GF-D8 (cell line): ENCODE measurements at places on chromosomes 3 and 15.

- no peak for DNase-seq
Measured at GRCh38 chr3:179739816-179740594, 87.2 kb downstream of the USP13 start.

GRCh38 chr3:131735544-131735943 lies 232.8 kb upstream of the MRPL3 start:
- no peak for DNase-seq

DNA sequence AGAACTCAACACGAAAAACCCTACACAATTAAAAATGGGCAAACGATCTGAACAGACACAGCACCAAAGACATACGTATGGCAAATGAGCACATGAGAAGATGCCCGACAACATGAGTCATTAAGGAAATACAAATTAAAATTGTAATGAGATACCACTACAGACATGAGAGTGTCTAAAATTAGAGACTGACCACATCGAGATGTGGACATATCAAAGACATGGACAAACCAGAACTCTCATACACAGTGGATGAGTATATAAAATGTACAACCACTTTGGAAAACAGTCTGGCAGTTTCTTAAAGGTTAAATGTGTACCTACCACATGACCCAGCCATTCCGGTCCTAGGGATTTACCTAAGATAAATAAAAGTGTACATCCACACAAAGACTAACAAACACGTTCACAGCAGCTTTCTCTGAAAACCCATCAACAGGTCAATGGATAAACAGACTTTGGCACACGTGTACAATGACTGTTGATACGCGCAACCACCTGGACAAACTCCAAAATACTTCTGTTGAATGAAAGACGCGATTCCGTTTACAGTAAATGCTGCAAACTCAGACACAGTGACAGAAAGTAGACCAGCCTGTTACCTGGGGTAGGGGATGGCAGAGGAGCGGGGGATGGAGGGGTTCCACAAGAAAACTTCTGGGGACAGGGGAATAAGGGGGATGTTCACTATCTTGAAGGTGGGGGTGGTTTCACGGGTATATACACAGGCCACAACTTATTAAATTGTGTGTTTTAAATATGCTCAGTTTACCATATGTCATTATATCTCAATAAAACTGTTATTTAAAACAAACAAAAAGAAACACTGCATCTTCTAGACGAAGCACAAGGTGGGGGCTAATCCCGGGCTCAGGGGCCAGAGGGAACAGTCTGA lies 2.1 kb downstream of the TNK2 start:
- no peak for DNase-seq

DNA sequence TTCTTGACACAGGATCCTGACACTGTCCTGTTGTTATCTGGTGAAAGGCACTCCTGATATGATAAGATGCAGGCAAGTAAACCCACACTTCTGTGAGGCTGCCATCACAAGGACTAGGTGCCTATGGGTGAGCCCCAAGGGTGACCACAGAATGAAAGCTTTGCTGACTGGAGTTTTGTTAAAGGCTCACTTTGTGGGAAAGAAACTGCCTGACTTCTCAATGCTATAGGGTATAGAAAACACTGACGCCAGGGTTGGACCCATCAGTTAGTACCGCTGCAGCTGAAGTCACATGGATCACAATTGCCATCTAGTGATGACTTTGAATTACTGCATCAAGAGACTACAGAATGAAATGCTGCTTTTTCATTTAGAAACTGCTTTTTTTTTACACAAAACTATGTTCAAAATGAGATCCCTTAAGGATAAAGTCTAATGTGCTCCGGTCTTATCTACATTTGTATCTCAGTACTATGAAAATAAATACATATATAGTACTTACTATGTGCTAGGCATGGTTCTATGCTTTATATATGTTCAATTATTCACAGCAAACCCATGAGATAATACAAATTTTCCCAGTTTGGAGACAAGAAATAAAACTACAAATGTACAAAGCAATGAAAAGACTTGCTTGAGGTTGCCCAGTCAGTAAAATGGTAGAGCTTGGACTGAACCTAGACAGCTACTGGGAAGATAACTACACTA lies 64.2 kb upstream of the CMSS1 start:
- no peak for DNase-seq

- DNase-seq: no peak
Measured at GRCh38 chr3:56251343-56251945, 216.8 kb downstream of the ERC2 start.

DNA sequence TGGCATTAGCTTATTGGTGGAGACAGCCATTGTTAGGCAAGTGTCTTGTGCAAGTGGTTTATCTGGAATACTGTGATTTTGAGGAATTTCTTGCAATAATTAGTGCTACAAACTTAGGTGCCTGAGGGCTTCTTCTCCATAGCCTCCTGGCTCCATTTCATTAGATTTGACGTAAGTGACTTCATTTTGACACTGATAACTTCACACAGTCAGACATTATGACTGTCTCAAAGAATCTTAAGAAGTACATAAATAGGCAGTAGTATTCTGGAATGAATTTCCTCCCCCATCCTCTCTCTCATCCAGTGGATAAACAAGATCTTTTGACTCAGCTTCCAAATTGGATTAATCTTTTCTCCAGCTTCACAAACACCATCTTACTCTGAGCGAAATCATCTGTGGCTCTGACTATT lies 19.0 kb downstream of the ARL14 start:
- no peak for DNase-seq

DNA sequence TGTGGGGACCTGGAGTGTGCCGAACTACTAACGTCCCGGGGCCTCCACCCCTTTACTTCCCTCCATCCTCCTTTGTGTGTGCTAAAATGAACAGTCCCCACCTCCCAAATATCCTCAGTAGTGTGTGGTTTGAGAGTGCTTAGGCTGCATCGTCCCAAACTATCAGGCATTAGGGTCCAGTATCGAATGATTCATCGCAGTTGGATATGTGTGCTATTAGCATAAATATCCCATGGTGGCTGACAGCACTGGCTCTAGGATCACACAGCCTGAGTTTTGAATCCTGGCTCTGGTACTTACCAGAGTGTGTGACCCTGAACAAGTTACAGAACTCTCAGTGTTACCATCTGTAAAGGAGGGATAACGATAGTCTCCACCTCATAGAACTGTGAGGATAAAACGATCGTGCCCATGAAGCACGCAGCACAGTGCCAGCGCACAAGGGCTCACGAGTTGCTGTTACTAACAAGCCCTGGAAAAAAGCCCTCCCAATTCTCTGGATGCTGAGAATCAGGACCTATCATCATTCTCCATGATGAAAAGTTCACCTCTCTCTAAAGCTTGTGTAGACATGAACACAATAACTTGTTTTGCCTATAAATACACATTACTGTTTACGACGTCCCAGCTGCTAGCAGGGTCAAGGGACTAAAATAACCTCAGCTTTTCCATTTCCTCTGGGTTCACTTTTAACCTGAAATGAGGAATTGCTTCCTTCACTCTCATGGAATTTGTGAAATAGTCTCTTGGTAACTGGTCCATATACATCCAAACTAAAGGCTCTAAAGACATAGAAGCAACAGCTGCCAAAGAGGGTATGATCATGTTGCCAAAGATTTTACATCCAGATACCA lies 51.0 kb downstream of the VGLL4 start:
- no peak for DNase-seq

DNA sequence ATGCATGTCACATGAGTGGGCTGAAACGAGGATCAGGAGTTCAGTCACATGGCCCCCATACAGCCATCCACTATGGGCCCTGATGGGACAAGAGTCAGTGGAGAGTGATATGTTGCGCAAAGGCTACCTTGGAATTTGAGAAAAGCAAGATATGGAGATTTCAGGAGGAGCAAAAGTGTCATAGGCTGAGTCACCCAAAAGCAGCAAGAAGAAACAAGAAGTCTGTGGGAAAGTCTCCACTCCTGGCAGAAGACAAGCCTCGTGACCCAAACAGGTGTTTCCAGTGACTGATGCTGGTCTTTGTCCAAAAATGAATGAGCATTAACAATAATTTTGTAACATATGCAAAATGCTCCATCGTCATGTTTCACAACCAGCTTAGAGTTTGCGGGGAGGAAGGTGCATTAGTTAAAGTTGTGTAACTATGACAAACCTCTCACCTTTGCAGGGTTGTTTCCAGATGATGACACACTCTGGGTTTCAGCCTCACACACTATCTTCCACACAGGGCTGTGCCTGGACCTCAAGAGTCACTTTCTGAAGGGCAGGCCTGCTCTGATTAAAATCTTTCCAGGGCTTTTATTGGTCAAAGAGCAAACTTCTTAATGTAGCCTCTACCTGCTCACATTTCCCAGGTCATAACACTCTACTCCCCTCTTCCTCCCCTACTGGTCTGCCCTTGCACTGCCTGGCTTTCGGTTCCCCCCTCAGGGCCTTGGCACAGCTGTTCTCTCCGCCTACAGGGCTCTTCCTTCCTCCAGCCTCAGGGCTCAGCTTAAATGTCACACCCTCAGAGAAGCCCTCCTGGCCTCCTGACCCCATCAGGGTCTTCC lies 3.9 kb upstream of the DNASE1L3 start:
- DNase-seq: no peak

DNA sequence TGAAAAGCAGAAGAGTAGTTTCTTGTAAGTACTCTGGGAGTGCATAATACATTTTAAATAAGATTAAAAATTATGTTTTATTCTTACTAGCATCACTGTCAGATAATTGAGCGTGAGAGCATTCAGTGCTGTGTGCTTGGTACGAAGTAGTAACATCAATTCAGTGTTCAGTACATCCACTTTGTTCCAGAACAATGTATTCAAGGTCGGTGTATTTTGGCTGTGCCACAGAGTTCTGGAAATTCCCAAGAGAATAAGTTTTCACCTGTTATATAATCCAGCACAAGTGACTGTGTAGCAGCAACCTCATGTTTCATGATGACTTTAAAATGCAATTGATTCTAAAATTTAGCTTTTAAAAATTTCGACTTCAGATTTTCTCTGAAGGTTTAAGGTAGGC lies 130.6 kb downstream of the IGF1R start:
- no peak for DNase-seq

GRCh38 chr15:34850121-34850520 lies 54.8 kb upstream of the ACTC1 start:
- DNase-seq: no peak

- DNase-seq: peak; percentile 22
Measured at GRCh38 chr3:128167973-128168674, 14.8 kb downstream of the EEFSEC start.

DNA sequence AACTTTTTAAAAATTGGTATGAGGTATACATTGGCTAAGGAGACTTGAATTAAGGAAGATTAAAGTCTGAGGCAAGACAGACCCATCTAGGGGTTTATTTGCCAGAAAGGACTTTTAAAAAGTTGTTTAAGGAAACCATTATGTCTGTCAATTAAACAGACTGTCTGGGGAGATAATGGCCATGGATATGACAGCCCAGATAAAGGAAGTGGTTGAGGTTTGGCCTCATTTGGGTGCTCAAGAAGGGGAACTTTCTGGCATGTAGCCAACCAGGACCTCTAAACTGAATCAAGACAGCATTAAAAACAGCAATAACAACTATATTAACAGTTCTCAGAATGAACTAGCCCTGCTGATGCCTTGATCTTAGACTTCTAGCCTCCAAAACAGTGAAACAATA lies 9.9 kb upstream of the CD200R1L start:
- peak; percentile 49 for DNase-seq

DNA sequence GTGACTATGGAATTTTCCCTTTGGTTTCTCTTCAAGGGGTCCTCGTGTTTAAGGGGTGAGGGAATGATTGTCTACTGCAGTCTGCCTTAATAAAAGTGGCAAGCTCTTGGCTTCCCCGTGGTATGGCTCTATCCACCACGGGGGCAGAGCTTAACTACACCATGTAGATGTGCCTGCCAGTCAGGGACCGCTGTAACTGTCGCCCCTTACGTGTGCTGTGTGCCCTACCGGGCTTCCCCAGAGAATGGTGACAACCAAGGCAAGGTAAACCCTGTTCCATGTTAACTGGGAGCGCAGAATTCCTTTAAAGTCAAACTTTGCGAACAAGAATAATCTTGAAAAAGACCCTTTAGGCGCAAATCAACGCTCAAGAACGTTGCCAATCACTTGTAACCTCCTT lies 966 bp upstream of the C3orf80 start:
- DNase-seq: no peak

DNA sequence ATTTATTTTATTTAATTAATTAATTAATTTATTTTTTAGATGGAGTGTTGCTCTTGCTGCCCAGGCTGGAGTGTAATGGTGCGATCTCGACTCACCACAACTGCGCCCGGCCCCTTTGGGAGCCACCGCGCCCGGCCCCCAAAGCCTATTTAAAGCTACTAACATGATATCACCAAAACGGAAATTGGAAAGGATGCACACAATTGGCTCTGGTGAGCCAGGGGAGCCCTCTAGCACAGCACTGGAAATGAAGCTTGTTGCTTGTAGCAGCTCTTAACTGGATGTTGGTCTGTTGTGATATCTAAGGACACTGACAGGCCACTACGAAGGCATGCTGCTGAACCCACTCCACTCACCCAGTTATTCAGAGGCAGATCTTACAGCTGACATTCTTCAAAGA lies 104.5 kb downstream of the IGF2BP2 start:
- no peak for DNase-seq

DNA sequence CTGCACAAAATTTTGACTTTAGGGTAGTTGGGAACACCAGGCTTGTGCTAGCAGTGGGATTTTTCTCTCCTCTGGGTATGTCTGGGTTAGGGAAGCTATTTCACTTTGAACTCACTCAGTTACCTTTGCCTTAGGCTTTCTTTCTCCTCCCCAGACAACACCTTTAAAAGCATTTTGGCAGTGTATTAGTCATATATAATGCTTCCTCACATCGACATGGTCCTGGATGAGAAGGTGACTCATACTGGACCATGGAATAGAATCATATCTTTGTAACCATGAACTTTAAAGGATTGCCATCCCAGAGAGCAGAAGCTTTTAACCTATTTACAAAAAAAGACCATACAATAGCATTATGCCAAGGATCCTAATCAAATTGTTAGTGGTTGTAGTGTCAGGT lies 2.7 kb downstream of the RYR3 start:
- DNase-seq: no peak

DNA sequence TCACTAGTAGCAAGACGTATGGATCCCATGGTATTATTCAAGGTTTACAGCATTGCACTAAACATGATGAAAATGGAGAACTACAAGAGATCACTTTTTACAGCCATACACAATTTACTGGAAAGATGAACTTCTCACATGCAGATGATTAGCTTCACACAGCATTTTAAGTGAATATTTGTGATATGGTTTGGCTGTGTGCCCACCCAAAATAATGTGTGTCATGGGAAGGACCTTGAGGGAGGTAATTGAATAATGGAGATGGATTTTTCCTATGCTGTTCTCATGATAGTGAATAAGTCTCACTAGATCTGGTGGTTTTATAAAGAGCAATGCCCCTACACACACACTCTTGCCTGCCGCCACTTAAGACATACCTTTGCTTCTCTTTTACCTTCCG lies 662.0 kb upstream of the CCDC54 start:
- DNase-seq: no peak
